AG04449 (cell line): ENCODE measurements at places on chromosomes 11 and 22.

DNA sequence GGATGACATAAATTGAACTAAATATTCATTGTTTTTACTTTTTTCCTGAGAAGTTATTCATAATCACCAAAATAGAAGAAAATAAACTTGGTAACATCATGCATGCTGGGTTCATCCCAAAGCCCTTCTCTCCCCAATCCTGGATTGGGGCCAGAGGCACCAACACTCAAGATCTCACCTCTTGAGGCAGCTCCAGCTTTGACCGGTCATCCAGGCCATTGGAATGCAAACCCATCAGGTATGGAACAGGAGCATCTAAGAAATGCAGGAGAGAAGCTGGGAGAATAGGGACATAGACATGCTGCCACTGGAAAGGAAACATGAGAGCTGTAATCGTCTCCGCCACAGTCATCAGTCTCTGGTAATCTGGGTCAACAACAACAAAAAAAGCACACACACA lies 71.8 kb downstream of the DENND5A start:
- no peak for DNase-seq

GRCh38 chr22:38474003-38474607 lies 6.2 kb downstream of the KDELR3 start:
- DNase-seq, result no peak

GRCh38 chr11:61155741-61156140 lies 5.5 kb downstream of the VPS37C start:
- DNase-seq, result no peak

GRCh38 chr11:41010361-41011050 lies 448.9 kb downstream of the LRRC4C start:
- DNase-seq, result no peak

DNA sequence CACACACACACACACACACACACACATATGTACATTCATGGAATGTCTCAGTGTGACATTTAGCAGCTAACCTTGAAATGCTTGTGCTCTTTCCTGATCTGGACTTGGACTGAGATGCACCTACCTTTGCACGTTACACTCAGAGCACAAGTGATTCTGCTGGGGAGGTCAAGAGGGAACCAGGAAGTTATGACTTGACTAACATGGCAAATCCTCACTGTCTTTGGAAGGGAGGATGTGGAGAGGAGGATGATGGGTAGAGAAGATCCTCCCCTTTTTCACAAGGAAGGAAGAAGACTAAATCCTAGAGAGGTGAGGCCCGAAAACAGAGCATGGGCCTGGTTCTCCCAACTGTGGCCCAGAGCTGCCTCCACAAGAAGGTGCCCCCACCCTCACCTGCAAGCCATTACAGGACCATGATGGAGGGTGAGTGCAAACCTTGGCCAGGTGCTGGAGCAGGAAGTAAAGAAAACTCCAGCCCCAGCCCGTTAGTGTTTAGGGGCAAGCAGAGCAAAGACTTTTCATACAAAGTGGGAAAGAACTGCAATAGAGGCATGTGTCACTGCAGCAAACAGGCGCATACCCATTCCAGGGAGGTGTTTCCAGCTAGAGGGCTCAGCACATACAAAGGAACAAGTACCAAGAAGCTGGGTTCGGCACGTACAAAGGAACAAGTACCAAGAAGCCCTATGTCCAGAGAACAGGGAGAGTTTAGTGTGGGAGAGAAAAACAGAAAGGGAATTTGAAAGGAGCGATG lies 26.4 kb downstream of the SCN4B start:
- DNase-seq, result no peak

DNA sequence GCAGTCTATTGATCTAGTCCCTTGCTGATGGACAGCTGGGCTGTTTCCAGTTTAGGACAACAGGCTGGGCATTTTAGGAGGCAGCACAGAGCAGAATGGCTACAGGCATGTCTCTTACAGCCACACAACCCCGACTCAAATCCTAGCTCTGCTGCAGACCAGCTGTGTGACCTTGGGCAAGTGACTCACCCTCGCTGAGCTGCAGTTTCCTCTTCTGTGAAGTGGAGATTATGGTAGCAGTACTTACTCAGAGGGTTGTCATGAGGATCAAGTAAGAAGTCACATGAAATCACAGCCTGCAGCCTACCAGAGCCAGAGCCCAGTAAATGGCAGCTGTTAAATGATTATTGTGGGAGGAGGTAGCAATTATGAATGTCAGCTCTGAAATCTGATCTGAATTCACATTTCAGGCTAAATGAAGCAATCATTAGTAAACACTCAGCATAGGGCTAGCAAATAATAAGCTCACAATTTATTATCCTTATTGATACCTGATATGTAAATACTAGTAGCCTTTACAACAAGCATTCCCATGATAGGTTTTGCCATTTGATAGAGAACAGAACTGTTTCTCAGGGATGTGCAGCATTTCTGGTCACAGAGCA lies 58.9 kb downstream of the MYEOV start:
- DNase-seq, result peak; percentile 76

- no peak for DNase-seq
These were observed 92.9 kb upstream of the AMOTL1 start for GRCh38 chr11:94675239-94675638.
